ENCODE measurements at places on chromosomes 1 and 21.

DNA sequence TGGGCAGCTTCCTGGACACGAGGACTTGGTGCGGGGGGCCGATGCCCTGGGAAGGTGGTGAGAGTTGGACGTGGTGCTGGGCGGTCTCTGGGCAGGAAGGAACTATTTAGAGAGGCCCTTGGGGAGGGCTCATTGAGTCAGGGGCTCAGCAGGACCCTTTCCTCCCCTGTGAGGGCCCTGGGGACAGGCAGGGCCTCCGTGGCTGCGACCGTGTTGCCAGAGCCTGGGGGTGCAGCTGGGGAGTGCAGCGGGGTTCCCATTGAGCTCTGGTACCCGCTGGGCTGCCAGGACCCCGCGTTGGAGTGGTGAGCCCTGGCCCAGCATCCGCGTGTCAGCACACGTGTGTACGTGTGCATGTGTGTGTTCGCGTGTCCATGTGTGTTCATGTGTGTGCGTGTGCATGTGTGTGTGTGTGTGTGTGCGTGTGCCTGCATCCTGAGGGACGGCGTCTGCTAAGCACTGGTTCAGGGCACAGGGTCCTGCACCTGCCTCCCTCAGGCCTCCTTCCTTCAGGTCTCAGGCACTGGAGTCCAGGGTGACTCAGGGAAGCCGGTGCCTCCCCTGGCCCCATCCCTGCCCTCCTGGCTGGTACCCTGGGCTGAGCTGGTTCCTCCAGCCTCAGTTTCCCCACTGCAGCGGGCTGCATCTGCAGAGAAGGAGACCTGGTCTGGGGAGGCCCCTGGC, 10.7 kb downstream of the RNF223 start:
- no peak for DNase-seq

GRCh38 chr21:37372951-37373350, 6.4 kb downstream of the DYRK1A start:
- no peak for DNase-seq

DNA sequence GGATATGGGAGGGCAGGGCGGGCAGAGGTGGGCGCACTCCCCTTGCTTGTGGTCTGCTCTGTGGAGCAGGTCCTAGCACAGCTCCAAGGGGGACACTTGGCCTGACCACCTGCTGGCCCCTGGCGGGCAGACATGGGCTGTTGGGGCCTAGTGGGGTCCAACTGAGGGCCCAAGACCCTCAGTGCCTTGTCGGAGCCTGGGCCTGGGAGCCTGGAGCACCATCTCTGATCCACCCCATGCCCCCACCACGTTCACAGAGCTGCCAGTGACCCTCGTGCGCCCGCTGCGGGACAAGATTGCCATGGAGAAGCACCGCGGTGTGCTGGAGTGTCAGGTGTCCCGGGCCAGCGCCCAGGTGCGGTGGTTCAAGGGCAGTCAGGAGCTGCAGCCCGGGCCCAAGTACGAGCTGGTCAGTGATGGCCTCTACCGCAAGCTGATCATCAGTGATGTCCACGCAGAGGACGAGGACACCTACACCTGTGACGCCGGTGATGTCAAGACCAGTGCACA, 70.6 kb downstream of the OBSCN start:
- no peak for DNase-seq

GRCh38 chr1:231584117-231584516, 42.5 kb upstream of the DISC1 start:
- no peak for DNase-seq

DNA sequence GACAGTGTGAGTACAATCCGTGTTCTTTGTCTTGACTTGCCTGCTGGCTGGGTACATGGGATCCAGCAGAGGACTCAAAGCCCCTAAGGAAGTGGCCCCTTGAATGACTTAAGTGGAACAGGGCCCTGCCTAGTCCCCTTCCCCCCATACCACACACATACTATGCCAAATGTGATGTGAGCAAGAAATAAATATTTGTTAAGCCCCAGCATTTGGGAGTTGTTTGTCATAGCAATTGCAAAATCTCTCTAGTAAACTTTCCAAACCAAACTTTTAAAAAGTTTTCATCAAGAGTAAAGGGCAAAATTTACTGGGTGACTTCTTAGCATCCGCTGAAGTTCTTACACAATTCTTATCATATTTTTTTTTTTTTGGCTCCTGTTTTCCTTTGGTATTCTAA, 32.5 kb upstream of the CACHD1 start:
- DNase-seq = no peak

- no peak for DNase-seq
Measured at GRCh38 chr21:31255896-31256295, 88.2 kb downstream of the TIAM1 start.

DNA sequence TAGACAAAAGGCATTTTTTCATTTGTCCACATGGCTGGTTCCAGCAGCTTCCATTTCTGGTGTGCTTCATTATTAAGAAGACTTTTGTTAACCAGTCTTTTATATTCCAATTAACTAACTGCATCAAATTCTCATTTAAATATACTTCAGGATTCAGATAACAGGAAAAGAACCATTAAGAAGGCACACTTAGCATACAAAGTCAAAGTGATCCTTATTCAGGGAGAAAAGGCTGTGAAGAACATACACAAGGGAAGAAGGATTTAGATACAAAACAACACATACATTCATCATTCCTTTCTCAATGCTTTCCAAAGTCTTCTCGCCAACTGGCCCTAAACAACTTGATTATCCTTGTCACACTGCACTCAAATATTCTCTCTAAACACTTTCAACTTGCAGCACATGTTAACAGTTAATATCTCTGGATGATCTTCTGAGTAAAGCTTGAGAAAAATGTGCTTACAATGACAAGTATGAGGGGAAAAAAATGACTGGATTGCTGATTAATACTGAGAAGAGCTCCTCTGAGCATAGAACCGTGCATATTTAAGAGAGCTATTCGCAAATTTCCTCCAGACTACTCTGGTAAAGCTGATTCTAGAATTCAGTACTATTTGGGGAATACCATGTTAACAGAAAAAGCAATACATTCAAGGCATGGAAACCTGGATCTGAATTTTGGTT, 225.2 kb upstream of the TNR start:
- no peak for DNase-seq

DNA sequence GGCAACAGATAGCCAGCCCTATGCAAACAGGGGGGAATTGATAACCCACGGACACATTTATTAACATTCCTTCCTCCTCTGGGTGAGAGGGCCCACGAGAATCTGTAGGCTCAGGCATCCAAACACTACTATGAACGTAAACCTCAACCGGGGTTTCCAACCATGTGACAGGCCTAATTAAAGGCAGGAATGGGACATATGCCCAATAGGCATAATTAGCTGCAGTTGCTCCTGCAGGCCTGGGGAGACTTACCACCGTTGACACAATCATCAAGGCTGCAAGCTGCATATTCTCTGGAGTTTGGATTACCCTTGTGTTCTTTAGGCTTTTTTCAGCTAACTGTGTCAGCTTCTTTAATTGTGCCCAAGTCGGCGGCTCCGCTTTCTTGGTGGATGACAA, 22.2 kb upstream of the GBP1 start:
- no peak for DNase-seq

- no peak for DNase-seq
Measured at GRCh38 chr21:18070392-18070791, 174.2 kb upstream of the CHODL start.

GRCh38 chr1:220170836-220171526, 77.0 kb downstream of the IARS2 start:
- DNase-seq = no peak

GRCh38 chr1:11178021-11179015, 10.8 kb upstream of the ANGPTL7 start:
- no peak for DNase-seq

DNA sequence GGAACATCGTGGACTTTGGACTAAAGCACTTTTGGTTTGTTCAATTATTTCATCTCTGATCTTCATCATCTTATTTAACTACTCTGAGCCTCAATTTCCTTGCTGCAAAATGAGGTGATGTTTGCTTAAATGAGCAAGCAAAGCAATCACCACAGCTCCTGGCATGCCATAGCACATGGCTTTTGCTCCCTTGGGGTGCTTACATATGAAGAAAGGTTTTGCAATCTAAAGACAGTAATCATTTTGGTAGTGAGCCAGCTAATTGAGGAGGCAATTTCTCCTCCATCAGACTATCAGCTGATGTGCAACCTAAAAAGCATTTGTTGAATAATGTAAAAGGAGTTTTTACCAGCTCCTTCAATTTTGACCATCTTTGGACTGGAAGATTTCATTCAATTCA, 68.8 kb upstream of the KCNJ15 start:
- no peak for DNase-seq

- no peak for DNase-seq
Measured at GRCh38 chr21:24823247-24823646, 784.0 kb downstream of the MRPL39 start.

- no peak for DNase-seq
Measured at GRCh38 chr1:240802271-240802670, 190.3 kb upstream of the GREM2 start.

DNA sequence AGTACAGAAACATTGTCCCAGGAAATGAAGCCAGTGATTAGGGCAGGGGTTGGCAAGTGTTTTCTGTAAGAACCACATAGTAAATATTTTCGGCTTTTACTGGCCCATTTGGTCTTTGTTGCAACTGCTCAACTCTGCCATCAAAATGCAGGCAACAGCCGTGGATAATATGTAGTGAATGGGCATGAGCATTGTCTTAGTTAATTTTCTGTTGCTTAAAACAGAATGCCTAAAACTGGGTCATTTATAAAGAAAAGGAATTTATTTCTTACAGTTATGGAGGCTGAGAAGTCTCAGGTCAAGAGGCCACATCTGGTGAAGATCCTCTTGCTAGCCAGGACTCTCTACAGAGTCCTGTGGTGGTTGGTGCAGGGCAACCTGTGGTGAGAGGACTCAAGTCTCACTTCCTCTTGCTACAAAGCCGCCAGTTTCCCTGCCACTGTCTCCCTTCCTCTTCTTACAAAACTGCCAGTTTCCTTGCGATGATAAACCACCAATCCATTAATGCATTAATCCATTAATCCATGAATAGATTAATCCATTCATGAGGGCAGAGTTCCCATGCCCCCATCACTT, 166.4 kb downstream of the PSMG1 start:
- DNase-seq = no peak

GRCh38 chr1:63112155-63112900, 210.0 kb upstream of the FOXD3 start:
- no peak for DNase-seq

DNA sequence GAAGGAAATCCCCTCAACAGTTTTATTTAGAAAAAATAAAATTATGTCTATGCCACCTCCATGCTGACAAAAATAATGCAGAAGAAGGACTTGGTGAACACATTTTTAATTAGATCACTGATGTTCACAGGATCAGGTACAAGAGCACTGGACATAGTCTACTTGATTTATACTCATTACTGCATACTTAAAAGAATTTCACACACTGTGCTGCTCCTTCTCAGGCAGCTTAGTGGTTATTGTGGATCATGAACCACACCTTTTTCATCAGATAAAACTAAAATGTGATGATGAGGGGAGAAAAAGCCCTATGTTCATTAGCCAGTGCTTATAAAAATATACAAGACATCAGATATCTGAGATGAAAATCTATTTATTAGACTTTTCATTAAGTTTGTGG, 103.3 kb upstream of the DPH5 start:
- DNase-seq = peak; percentile 50

- DNase-seq = no peak
Measured at GRCh38 chr1:200242110-200243041, 167.5 kb downstream of the ZNF281 start.

- DNase-seq = peak; percentile 64
Measured at GRCh38 chr1:16082283-16083038, 9.0 kb upstream of the FAM131C start.

DNA sequence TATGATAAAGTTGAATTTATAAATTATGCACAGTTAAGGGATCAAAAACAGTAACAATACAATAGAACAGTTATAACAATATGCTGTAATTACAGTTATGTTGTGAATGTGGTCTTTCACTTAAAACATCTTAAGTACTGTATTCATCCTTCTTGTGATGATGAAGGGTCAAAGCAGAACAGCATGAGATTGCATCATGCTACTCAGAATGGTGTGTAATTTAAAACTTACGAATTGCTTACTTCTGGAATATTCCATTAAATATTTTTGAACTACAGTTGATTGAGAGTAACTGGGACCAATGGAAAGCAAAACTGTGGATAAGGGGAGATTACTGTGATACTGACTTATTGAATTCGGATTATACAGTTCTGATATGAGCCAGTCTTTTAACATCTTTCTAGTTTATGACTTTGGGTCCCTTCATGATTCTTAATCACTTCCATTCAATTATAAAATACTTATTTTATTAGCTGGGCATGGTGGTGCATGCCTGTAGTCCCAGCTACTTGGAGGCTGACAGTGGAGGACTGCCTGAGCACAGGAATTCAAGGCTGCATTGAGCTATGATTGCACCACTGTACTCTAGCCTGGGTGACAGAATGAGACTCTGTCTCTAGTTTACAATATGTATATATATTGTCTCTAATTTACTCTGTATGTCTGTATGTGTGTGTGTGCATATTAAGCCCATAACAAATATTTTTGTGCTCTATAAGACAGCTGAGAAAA, 43.2 kb downstream of the ATP1B1 start:
- DNase-seq = no peak

DNA sequence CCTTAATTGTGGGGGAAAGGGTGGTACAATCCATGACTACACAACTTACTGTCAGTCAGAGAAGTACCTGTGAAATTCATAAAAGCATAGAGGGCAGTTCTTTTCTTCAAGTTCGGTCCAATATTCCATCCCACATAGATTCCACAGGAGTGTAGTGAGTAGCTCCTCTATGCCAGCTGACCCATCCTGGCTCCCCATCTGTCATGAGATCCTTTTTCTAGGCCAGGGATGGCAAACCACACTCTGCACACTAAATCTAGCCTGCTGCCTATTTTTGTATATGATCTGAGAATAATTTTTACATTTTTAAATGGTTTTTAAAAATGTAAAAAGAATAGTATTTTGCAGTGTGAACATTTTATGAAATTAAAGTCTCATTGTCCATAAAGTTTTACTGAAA, 107.0 kb upstream of the TSPAN2 start:
- no peak for DNase-seq

GRCh38 chr1:51989582-51990477, 670 bp downstream of the RAB3B start:
- no peak for DNase-seq

DNA sequence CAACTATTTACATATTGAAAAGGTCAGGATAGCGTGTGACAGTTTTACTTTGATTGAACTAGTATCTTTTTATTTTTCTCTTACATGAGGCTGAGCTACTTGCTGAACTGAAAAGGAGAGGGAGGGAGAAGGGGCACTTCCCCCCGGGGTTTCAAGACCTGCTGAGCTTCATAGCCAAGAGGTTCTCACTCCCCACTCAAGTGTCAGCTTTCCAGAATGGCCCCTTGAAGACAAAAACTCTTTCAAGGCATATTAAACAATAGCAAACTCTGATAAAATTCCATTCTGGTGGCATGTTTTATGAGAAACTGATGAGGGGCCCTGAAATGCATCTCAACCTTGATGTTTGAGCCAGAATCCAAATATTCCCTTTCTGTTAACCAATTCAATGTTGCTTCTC, 143.0 kb downstream of the KAZN start:
- no peak for DNase-seq

GRCh38 chr1:229625071-229625914, 629 bp downstream of the TAF5L start:
- DNase-seq = peak; percentile 34
